Activated CD4-positive, alpha-beta T cell treated with anti-CD3 and anti-CD28 coated beads, Interleukin-2, amount 10 ng/mL, durations not matched to agents 24 days and 14 days (primary cell): ENCODE measurements at places on chromosomes 6 and 20. TPM values are rescaled to one million over a fixed set of nuclear protein-coding genes. Genes with fewer than 3 reads are reported as not detected.

DNA sequence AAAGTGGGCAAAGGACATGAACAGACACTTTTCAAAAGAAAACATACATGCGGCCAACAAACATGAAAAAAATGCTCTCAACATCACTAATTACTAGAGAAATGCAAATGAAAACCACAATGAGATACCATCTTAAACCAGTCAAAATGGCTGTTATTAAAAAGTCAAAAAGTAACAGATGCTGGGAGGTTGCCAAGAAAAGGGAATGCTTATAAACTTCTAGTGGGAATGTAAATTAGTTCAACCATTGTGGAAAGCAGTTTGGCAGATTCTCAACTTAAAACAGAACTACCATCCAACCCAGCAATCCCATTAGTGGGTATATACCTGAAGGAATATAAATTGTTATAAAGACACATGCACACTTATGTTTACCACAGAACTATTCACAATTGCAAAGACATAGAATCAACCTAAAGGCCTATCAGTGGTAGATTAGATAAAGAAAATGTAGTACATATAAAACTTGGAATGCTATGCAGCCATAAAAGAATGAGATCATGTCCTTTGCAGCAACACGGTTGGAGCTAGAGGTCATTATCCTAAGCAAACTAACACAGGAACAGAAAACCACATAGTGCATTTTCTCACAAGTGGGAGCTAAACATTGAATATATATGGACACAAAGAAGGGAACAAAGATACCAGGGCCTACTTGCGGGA is 16.3 kb downstream of the CENPQ start:
- DNase-seq, result no peak

DNA sequence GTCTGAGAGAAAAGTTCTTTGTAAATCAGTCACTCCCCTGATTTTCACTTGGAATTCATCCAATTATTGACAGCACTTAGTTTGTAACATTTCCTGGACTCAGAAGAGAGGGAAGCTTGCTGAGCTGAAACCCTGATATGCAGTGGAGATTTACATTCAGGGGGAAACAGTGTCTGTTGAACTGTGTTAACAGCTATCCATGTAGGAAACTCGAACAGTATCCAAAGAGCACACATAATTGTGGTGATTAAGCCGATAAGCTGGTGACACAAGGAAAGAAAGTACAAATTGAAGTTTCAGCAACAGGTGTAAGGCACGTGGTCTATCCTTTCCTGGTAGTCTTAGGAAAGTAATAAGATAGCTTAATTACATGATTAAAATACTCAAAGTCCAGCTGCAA is 78.1 kb upstream of the FLRT3 start:
- DNase-seq, result no peak

- peak; percentile 14 for DNase-seq
Observed at GRCh38 chr6:3560211-3560610, 103.4 kb upstream of the SLC22A23 start.

DNA sequence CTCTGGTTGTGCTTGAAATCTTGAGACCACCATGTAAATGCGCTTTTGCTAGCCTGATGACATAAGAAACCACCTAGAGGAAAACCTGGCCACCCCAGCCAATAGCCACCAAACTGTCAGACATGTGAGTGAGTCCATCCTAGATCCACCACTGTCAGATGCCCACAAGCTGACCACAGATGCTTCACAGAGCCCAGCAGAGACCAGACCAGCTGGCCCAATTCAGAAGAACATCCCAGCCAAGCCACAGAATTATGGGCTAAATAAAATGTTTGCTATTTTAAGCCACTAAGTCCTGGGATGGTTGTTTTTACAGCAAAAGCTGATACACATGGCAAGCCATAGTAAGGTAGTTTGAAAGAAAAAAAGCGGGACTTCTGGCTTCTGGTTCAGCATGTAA is 425.3 kb downstream of the KIF16B start:
- DNase-seq, result peak; percentile 4

GRCh38 chr6:113288409-113288808 is 568.7 kb upstream of the MARCKS start:
- DNase-seq, result no peak

DNA sequence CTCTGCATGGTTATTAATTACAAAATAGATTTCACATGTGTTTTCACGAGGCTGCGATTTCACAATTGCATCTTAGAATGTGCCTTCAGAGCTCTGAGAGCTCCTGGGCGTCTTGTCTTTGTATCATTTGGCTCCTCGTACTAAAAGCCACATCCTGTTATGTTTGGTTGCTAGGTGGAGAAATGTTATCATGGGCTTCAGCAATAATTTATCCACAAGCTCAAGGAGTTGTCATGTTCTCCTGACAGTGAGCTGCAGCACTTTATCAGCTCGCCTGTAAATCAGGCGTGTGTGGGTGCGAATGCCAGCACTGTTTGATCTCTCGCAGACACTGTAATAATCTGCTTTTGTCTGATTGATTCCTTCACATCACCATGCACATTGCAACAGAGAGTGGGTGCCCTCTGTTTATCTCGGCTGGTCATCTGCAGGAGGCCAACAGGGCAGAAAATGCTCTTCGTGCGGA is 218.6 kb upstream of the ZFP64 start:
- peak; percentile 87 for DNase-seq

DNA sequence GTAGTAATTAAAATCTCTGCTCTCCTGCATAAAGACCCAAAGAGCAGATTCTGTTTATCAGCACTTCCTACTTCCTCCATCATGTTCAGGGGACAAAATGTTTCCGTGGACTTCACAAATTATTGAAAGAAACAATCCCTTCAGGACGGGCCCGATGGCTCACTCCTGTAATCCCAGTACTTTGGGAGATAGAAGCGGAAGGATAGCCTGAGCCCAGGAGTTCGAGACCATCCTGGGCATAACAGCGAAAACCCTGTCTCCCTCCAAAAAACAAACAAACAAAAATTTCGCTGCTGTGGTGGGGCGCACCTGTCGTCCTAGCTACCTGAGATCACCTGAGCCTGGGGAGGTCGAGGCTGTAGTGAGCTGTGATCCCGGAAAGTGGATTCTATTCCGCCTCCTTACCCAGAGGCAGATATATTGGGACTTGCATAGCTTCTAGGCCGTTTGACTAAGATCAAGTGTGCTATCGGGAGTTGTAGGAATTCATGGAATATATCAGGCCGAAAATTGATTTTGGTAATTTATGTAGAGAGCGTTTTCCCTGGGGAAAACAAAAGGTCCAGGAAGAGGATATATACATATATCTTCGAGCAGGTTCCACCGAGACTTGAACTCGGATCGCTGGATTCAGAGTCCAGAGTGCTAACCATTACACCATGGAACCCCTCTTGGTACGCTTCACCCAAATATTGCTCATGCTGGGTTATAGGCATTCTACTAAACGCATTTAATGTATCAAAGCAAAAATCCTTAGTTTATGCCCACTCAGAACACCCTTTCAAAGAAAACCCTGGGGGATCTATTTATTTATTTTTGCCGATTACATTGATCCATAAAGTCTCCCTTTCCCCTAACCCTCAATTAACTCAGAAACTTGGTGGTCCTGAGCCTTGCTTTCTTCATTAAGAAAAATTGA is 74.5 kb upstream of the ZNF184 start:
- peak; percentile 68 for DNase-seq

- no peak for DNase-seq
Observed at GRCh38 chr6:130978660-130979396, 84.2 kb downstream of the EPB41L2 start.

DNA sequence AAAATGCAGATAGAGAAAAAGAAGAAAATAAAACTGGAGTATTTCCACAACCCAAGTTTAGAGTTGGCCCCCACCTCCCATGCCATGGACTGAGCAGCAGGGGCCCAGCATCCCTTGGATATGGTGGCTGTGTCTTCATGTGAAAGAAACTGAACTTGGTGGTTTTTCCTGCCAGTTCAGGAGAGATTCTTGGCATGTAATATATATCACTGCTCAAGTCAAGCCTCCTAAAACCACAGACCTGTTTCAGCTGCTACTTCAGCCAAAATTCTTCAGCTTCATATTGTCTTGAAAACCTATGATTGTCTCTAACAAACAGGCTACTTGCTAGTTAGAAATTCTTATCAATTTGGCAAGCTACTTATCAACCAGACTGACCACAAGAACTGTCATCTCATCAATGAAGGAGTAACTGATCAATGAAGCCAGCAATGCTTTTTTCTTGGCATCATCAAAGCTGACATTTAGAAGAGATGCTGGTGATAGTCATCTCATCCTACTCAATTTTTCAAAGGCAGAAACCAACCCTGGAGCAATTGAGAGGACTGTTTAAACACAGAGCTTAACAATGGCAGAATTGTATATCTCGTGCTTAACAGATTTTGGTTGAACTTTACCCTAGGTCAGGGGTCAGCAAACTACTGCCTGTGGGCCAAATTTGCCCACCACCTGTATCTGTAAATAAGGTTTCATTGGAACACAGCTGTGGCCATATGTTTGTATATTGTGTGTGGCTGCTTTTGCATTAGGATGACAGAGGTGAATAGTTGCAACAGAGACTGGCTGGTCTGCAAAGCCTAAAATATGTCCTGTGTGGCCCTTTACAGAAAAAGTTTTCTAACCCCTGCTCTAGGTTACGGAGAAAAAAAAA is 10.4 kb upstream of the NOL7 start:
- DNase-seq, result no peak

GRCh38 chr6:157049133-157049532 is 272.0 kb downstream of the ARID1B start:
- no peak for DNase-seq

GRCh38 chr20:57004416-57004815 is 262.0 kb downstream of the BMP7 start:
- DNase-seq, result no peak

DNA sequence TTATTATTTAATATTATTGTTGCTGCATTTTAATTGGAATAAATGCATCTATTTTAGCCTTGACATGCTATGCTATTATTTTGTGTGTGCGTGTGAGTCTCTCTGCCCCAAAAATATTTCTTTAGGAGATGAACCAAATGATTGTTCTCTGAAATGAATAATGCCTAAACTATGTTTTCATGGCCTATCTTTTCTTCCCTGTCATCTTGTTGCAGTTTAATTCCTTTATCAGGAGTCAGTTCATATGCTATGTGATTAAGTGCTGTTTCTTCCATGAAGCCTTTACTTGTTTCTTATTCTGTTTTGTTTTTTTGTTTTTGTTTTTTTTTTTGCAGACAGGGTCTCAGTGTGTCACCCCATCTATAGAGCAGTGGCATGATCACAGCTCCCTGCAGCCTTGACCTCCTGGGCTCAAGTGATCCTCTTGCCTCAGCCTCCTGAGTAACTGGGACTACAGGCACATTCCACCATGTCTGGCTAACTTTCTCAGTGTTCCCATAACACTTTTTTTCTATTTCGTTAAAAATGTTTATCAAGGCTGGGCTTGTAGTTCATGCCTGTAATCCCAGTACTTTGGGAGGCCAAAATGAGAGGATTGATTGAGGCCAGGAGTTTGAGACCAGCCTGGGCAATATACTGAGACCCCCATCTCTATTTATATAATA is 25.7 kb downstream of the TPX2 start:
- DNase-seq, result no peak

- DNase-seq, result peak; percentile 39
Observed at GRCh38 chr6:135062735-135063134, 8.1 kb upstream of the HBS1L start.

- no peak for DNase-seq
Observed at GRCh38 chr6:159421586-159421985, 252.4 kb downstream of the FNDC1 start.

DNA sequence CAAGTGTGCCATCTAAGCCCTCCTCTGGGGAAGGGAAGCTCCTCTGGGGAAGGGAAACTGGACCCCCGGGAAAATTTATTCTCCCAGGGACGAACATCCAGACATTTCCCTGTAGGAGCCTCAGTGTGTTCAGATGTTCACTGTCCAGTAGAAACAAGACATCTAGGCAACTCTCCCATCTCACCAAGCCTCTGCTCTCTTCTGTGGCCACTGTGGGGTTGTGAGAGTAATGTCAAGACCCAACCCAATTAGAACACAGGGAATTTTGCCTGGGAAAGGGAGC is 3.6 kb upstream of the PTGIS start:
- no peak for DNase-seq

- no peak for DNase-seq
Observed at GRCh38 chr20:45282700-45283550, 23.7 kb upstream of the RBPJL start.

DNA sequence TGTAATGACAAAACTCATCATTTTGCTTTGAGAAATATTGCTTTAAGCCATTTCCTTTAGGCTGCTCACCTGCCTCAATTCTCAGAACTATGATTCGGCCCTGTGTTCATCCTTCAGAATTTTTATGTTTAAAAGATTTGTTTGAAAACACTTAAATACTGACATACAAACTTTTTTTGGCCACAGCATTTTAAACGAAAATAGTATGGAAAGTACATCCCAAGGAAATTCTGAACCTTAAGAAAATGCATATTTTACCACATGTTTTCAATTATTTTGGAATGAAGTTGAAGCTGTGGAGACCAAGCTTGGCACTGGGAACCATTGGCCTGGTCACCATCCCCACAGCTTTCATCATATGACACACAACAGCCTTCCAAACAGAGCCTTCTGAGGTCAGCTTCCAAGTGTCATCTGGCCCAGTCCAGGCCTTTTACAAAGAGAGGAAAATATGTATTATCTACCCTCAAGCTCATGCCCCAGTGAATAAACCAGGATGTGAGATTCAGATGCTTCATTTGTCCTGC is 83.3 kb downstream of the SOD2 start:
- no peak for DNase-seq

GRCh38 chr20:33798444-33798843 is 12.7 kb upstream of the CHMP4B start:
- no peak for DNase-seq

- DNase-seq, result no peak
Observed at GRCh38 chr6:72413884-72414283, 208.0 kb upstream of the KCNQ5 start.

- DNase-seq, result no peak
Observed at GRCh38 chr6:111994791-111995190, 59.1 kb upstream of the CCN6 start.

Gene LY6G5C
- total RNA-seq, result 4.1 and 4.9 TPM in 2 replicates

Gene ZSWIM1
- total RNA-seq, result 9.4 and 10.4 TPM in 2 replicates

Gene CHMP4B
- 95.6 and 102 TPM in 2 replicates for total RNA-seq

Gene LST1
- 42.6 and 46.4 TPM in 2 replicates for total RNA-seq

Gene PTCRA
- total RNA-seq, result not detected in 2 replicates

Gene OR2B6
- total RNA-seq, result not detected in 2 replicates

Gene OLIG3
- total RNA-seq, result not detected in 2 replicates

Gene RAET1L
- not detected in 2 replicates for total RNA-seq

Gene ZNF311
- 0.86 and 0.97 TPM in 2 replicates for total RNA-seq

Gene CST9L
- total RNA-seq, result not detected in 2 replicates

Gene SOX18
- 0.84 and 0.92 TPM in 2 replicates for total RNA-seq

Gene SLC22A2
- total RNA-seq, result not detected in 2 replicates

Gene SLC22A1
- total RNA-seq, result 2.2 and 3.1 TPM in 2 replicates

Gene OTOR
- not detected in 2 replicates for total RNA-seq

Gene MOG
- not detected in 2 replicates for total RNA-seq

Gene ETV7
- 0.54 and 0.57 TPM in 2 replicates for total RNA-seq

Gene TCF21
- not detected in 2 replicates for total RNA-seq

Gene ZNF133
- 10.2 and 10.5 TPM in 2 replicates for total RNA-seq

Gene RAB44
- total RNA-seq, result 0.07 TPM in 1 of 2 replicates, not detected in the other

Gene LYRM2
- total RNA-seq, result 29.4 and 33.7 TPM in 2 replicates
